Left renal cortex interstitium (tissue), 4 donors: ENCODE measurements at places on chromosomes 16 and 17. TPM values are rescaled to one million over a fixed set of nuclear protein-coding genes. Genes with fewer than 3 reads are reported as not detected.

The CISD3 gene
- 10.3 TPM for polyA plus RNA-seq

The PMP22 gene
- polyA plus RNA-seq, result 64.4 TPM

The DNAI2 gene
- 0.16 TPM for polyA plus RNA-seq

GRCh38 chr16:56347166-56347565 is 78.2 kb downstream of the AMFR start:
- DNase-seq, result no peak

DNA sequence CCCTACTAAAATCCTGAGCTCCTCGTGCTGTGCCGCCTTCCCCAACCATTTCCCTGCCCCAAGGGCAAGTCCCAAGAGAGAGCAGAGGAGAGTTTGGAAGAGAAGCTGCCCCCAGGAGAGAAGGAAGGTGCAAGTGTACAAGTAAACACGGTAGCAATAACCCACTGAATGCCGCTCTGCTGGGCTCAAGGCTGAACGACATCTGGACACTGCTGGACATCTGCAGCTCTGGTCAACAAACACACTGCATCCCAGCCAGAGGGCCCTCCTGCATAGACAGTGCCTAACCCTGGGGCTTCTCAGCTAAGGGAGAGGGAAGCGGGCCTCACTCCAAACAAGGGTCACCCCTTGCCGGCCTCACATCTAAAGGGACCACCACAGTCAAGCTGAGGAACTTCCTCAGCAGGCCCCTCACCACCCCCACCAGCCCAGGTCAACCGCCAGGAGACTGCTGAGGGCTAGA is 12.7 kb downstream of the JUP start:
- DNase-seq, result no peak

DNA sequence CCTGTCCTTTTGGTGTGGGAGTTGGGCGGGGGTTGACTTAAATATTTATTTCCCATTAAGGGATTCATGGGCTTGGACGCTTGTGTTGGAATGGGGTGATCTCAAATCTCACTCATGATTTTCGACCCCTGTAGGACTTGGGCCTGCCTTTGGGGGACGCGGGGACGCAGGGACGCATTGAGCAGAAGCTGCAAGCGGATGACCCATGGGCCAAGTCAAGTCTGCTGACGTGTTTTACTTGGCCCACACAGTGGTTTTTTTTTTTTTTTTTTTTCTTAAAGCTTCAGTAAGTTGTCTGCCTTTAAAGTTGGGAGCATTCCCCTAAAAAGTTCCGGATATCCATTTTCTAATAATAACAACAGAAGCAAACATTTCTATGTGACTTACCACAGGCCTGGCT is 28.9 kb downstream of the CMIP start:
- DNase-seq, result peak; percentile 34

- DNase-seq, result peak; percentile 68
Measured at GRCh38 chr17:34706029-34706428, 126.6 kb downstream of the TMEM132E start.
